Stimulated activated CD4-positive, alpha-beta T cell treated with anti-CD3 and anti-CD28 coated beads, TNF-alpha, amount 100 ng/mL, for 48 hours (primary cell): ENCODE measurements at places on chromosomes 11 and 22.
A peak's percentile ranks its signal among the peaks of the same experiment; 100 is the strongest.

GRCh38 chr11:68282141-68282860 is 10.5 kb upstream of the C11orf24 start:
- DNase-seq = peak; percentile 27

DNA sequence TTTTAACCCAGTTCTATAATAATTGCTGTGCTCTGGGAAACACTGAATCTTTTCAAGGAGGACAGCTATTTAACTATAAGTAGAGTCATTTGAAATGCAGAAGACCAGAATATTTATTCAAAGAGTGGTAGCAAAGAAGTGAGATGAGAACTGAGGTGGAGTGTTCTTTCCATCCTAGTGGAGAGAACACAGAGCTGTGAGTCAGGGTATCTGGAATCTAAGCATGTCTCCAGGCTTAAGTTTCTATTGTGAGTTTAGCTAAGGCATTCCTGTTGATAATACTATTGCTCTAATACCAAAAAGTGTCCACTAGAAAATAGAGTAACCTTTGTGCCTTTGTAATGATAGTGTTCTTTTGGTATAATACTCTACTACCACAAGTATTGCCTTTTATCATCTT is 32.4 kb downstream of the JAM3 start:
- DNase-seq = no peak

- DNase-seq = no peak
These were observed 13.8 kb downstream of the TOLLIP start for GRCh38 chr11:1295591-1295990.

DNA sequence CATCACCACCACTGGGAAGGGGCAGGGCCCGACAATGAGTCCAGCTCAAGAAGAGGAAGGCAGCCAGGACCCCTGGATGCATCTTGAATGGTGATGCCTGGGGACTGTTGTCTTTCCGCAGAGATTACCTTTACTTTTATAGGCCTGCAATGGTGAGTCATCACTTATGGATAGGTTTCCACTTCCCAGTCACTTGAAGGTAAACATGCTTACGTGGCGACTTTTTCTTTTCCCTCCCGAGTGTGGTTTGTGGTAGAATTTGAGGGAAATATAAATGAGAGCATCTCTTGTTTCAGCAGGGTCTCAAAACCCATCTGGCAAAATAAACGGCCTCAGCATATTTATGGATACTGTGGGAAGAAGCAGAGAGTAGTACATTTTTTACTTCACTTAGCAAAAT is at the start of gene MMP13:
Gene MMP13, minus strand, starts transcription at position 109 of the 400 bp plus-strand sequence. Its CDS starts 27 bp downstream, at position 82.
- no peak for DNase-seq
